ENCODE measurements at places on chromosomes 2 and 18. TPM values are rescaled to one million over a fixed set of nuclear protein-coding genes. Genes with fewer than 3 reads are reported as not detected.

DNA sequence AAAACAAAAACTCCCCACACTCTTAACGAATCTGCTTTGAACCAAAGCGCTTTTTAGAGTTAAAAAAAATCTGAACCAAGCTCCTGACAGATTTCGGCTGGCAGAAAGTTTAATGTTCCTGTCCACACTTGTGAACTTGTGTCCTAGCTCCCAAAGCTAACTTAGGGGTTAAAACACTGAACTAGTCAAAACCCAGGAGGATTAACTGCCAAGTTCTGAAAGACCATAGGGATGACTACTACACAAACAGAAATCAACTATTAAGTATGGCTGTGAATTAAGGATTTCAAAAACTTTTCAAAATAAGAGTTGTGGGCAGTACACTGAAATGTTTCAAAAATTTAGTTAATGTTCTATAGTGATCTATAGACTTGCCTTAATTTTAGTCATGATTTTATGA lies 26.2 kb upstream of the CDKL4 start:
- no peak for DNase-seq

DNA sequence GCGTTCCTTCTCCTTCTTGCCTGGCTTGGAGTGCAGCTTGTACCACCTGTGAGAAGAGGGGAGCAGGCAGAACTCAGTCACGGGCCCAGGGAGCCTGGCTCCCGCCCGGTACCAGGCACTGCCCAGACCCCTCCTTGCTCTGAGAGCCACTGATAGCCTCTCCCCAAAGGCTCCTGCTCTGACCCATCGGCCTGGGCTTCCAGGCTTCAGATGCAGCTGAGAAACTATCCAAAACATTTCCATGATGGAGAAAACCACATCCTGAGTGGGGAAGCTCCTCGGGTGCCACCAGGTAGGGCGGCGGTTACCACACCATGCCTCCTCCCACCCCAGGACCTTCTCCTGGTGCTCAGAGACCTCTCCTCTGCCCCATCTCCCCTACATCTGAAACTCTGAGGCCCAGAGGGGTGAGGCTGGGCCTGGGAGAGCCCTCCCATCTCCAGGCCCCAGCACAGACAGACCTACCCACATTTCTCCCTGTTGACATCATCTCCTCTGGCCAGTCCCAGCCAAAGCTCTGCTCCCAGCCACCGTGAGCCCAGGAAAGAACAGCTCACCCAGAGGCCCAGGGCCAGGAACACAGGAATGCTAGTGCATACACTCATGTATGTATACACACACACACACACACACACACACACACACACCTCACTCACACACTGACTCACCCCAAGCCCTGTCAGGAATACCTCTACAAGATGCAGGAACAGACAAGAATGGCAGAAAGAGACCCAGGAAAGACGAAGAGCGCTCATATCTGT lies 17.9 kb upstream of the SFXN5 start:
- no peak for DNase-seq

GRCh38 chr2:192969055-192969454 lies 774.3 kb upstream of the TMEFF2 start:
- no peak for DNase-seq

DNA sequence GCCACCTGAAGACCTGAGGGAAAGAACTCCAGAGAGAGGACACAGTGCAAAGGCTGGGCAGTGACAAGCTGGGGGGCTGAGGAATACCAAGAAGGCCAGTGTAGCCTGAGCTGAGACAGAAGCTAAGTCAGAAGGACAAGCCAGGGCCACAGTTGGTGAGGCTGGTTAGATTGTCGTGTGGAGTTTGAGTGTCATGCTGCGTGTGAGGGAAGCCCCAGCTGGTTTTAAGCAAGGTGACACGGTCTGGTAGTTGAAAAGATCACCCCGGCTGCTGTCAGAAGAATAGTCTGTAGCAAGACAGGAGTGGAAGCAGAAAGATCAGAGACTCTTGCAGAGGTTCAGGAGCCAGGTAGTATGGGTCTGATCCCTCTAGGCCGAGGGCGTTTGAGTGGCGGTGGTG lies 50.6 kb upstream of the RMDN2 start:
- DNase-seq, result no peak

DNA sequence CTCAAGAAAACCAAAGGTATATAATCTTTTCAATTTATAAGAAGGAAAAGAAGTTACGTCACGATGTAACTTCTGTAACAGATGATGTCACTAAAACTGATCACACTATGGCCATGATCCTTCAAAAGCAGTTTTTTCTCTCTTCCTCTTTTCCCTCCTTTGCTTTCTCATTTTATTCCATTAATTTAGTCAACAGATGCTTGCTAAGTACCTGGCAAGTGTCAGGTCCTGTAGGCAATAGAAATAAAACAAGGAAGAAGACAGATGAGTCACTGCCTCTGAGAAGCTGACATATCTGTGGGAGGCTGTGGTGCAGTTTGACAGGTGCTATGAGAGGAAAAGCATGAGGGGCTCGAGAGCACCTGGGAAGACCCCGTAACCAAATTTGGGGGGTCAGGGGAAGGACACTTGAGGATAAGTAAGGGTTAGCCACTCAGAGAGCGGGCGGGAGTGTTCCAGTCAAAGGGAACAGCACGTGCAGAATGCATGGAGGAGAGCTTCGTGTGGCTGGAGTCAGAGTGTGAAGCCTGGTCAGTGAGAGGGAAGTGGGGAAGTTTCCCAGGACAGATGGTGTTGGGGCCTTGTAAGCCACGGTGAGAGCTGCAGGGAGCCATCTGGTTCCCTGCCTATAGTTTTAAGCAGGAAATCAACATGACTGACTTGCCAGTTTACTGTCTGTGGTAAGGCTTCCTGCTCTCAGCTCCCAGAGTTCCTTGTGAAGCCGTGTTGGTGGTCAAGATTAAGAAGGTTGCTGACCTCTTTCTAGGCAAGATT lies 198.8 kb upstream of the FOSL2 start:
- DNase-seq, result no peak

- DNase-seq, result no peak
These were observed 10.6 kb downstream of the HTRA2 start for GRCh38 chr2:74540291-74540690.

- DNase-seq, result no peak
These were observed 150.4 kb downstream of the PTH2R start for GRCh38 chr2:208556983-208557484.

GRCh38 chr2:231583982-231584381 lies 8.7 kb upstream of the TEX44 start:
- DNase-seq, result no peak

- no peak for DNase-seq
These were observed 35.5 kb downstream of the STAT1 start for GRCh38 chr2:190978389-190979053.

GRCh38 chr18:79692886-79693285 lies 13.3 kb downstream of the CTDP1 start:
- DNase-seq, result no peak

- no peak for DNase-seq
These were observed 611.7 kb upstream of the NETO1 start for GRCh38 chr18:73479477-73479876.

DNA sequence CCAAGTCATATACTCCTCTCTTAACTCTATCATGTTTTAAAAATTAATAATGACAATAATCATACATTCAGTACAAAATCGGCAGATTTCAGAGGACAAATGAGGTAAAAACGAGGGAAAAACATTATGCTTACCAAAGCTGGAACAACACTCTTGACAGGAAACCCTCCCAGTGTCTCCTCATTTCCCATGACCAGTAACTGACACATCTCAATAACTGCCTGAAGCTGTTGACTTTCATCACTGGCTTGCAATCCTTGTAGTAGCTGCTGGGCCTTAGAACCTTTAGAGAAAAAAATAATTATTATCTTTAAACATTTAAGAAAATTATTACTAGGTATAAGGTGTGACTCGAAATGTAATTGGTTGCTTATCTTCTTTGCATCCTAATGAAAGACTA lies 103.6 kb downstream of the TRIP12 start:
- DNase-seq, result no peak

DNA sequence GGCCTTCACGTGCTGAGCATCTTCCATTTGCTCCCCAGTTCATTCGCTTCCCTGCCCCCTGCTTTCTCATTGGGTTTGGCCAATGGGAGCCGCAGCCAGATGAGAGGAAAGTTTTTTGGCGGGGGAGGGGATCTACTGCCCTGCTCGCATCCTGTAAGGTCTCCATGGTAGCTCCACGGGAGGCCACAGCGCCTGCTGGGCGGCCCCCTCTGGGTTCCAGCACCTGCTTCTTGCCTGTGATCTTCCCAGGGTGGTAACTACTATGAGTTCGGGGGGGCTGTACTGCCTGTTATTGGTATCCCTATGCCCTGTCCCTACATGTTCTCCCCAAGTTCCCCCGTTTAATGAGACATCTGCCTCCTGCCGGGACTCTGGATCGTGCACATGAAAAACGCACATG lies 57.2 kb downstream of the INPP5D start:
- DNase-seq, result no peak

GRCh38 chr18:76824754-76825153 lies 2.4 kb downstream of the ZNF236 start:
- no peak for DNase-seq

GRCh38 chr2:63047321-63048279 lies 3.0 kb upstream of the OTX1 start:
- DNase-seq, result no peak

- DNase-seq, result no peak
These were observed 217.2 kb upstream of the PKDCC start for GRCh38 chr2:41830600-41830999.

Gene SNORC
- total RNA-seq, result 8.0 TPM

Gene KCNG2
- total RNA-seq, result not detected
